Endothelial cell of umbilical vein (primary cell): ENCODE measurements at places on chromosomes 6 and 20. TPM values are rescaled to one million over a fixed set of nuclear protein-coding genes. Genes with fewer than 3 reads are reported as not detected.

Gene OXT
- not detected in 2 replicates for total RNA-seq

DNA sequence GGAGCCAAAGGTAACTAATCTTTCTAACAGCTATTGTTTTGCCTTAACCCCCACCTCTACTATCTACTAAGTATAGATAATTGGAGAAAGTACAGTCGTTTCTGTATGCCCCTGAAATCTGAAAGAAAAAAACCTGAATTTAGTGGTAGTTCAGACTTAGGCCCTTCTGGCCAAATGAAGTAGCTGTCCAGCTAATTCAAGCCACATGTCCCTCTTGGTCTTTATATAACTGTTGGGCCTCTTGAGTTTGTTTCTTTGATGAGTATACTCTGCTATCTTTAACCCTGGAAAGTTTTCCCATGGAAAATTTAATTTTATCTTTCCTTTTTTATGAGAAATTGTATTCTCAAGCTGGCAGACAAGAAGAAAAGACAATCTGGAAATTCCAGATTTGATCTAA lies 73.0 kb upstream of the FAM8A1 start:
- H3K4me1 ChIP-seq: no peaks in the 10 kb centered on the region
- no peak overlapping the region for H3K4me3 ChIP-seq
- H3K27ac ChIP-seq: no peak overlapping the region
- DNase-seq: no peak

DNA sequence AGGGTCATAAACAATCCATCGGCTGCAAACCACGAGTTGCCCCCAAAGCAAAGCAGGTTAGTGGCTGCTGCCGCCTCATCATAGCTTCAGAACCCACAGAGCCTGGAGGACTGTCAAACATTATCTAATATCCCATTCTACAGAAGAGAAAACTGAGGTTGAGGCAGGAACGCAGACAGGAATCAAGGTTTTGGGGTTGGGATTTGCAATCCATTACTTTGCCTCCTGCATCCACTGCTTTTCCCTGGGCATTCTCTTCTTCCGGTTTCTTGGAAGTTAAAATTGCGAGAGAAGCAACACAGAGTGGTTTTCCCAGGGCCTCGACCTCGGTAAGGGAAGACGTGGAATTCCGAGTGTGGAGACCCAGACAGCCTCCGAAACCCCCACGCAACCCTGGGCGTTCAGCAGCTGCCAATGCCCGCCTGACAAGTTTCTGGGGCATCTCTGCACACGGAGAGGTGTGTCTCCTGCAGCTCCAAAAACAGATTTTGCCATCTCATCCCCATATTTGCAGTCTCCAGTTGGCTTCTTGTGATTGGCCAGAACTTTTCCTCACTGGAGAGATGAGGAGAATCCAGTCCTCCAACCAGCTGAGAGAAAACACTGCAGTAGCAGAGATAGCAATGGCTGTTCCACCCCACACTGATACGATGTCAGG lies 45.5 kb upstream of the SNAP25 start:
- H3K4me1 ChIP-seq: peaks cover 7% of the 10 kb centered on the region
- H3K36me3 ChIP-seq: no peaks in the 10 kb centered on the region
- no peak for DNase-seq
- no peak overlapping the region for H3K4me3 ChIP-seq
- H3K27me3 ChIP-seq: peaks cover 13% of the 10 kb centered on the region
- H3K27ac ChIP-seq: no peak overlapping the region

Gene BTN1A1
- not detected in 2 replicates for total RNA-seq

Gene MYBL2
- 105 and 107 TPM in 2 replicates for total RNA-seq

Gene GPX5
- total RNA-seq: not detected in 2 replicates

GRCh38 chr6:22526736-22527135 lies 42.6 kb upstream of the HDGFL1 start:
- no peaks in the 10 kb centered on the region for H3K4me1 ChIP-seq
- H3K4me3 ChIP-seq: no peak overlapping the region
- H3K27ac ChIP-seq: no peak overlapping the region

Gene GLP1R
- not detected in 2 replicates for total RNA-seq

Gene SOX18
- total RNA-seq: 175 and 211 TPM in 2 replicates

- no peaks in the 10 kb centered on the region for H3K4me1 ChIP-seq
- DNase-seq: no peak
- H3K36me3 ChIP-seq: no peaks in the 10 kb centered on the region
- no peaks in the 10 kb centered on the region for H3K27me3 ChIP-seq
These were observed 7.3 kb downstream of the THEMIS start for GRCh38 chr6:127893541-127893940.

DNA sequence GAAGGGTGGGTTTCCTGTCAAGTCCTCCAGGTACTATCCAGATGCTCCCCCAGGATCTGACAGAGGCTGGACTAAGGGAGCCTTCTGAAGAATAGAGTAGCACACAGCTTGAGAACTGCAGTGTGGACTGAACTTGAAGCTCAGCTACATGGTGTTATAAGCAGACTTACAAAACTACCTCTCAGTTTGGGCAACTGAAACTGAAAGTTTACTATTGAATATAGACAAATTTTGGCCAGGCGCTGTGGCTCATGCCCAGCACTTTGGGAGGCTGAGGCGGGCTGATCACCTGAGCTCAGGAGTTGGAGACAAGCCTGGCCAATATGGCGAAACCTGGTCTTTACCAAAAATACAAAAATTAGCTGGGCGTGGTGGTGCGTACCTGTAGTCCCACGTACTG lies 348.5 kb downstream of the PLCB1 start:
- H3K27me3 ChIP-seq: no peaks in the 10 kb centered on the region
- no peaks in the 10 kb centered on the region for H3K4me1 ChIP-seq

Gene BPIFB4
- not detected in 2 replicates for total RNA-seq

- H3K4me1 ChIP-seq: peaks cover 6% of the 10 kb centered on the region
- no peak overlapping the region for H3K27ac ChIP-seq
- H3K27me3 ChIP-seq: no peaks in the 10 kb centered on the region
- H3K4me3 ChIP-seq: no peak overlapping the region
- peak; percentile 43 for DNase-seq
These were observed 412.7 kb downstream of the GRIK2 start for GRCh38 chr6:101806241-101806640.

Gene CRISP2
- total RNA-seq: not detected in 2 replicates

DNA sequence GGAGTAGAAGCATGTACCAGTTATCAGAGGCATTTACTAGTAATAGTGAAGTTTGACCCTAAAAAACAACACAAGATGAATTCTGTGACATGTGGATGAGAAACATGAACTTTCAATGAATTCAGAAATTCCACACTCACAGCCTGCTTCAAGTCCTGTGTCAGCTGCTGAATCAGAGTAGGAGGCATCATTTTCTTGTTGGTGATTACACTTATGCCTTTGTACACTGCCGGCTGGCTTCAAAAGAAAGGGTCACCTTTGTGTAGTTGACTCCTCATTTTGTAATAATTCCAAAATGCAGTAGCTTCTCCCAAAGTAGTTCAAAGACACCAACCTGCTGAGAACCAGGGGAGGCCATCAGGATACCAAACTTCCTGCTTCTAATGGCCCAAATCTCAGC lies 165.5 kb downstream of the BACH2 start:
- no peak overlapping the region for H3K27ac ChIP-seq
- no peaks in the 10 kb centered on the region for H3K4me1 ChIP-seq
- no peaks in the 10 kb centered on the region for H3K36me3 ChIP-seq
- no peak overlapping the region for H3K4me3 ChIP-seq

DNA sequence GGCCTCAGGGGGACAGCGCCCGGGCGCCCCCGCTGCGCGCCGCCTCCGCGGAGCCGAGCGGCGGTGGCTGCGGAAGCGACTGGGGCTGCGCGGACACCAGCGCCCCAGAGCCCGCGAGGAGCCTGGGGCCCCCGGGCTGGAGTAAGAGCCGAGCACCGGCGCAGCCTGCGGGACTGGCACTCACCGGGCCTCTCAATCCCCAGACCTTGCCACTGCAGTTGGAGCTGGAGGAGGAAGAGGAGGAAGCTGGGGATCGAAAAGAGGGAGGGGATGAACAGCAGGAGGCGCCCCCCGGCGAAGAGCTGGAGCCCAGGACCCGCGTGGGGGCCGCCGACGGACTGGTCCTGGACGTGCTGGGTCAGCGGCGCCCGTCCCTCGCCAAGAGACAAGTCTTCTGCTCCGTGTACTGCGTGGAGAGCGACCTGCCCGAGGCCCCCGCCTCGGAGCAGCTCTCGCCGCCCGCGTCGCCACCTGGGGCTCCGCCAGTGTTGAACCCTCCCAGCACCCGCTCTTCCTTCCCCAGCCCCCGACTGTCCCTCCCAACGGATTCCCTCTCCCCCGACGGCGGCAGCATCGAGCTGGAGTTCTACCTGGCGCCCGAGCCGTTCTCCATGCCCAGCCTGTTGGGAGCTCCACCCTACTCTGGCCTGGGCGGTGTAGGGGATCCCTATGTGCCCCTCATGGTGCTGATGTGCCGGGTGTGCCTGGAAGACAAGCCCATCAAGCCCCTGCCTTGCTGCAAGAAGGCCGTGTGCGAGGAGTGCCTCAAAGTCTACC lies 590 bp downstream of the RNF217 start:
- H3K27ac ChIP-seq: peak overlapping the region; percentile 69
- H3K27me3 ChIP-seq: no peaks in the 10 kb centered on the region

Gene HUS1B
- 1.2 and 1.8 TPM in 2 replicates for total RNA-seq

DNA sequence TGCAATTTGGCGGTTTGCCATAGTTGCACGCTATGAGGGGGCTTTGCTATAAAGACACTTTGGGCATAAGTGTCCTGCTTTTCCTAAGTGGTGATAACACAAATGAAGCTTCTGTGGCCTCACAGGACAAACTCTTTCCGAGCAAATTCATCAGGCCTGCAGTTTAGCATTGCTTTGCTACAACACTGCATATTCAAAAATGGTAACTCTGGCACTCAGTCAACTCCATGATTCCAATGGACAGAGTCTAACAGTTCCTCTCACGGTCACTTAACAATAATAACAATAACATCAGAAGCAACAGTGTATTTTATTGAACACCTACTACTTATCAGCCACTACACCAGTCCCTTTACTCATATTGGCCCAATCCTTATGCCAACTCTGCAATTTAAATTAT lies 222.5 kb downstream of the FRK start:
- no peak overlapping the region for H3K27ac ChIP-seq
- no peak for DNase-seq
- no peak overlapping the region for H3K4me3 ChIP-seq
- no peaks in the 10 kb centered on the region for H3K27me3 ChIP-seq
- H3K4me1 ChIP-seq: no peaks in the 10 kb centered on the region
- H3K36me3 ChIP-seq: no peaks in the 10 kb centered on the region

Gene POPDC3
- total RNA-seq: 1.7 and 3.1 TPM in 2 replicates

Gene MOXD1
- not detected in 2 replicates for total RNA-seq

DNA sequence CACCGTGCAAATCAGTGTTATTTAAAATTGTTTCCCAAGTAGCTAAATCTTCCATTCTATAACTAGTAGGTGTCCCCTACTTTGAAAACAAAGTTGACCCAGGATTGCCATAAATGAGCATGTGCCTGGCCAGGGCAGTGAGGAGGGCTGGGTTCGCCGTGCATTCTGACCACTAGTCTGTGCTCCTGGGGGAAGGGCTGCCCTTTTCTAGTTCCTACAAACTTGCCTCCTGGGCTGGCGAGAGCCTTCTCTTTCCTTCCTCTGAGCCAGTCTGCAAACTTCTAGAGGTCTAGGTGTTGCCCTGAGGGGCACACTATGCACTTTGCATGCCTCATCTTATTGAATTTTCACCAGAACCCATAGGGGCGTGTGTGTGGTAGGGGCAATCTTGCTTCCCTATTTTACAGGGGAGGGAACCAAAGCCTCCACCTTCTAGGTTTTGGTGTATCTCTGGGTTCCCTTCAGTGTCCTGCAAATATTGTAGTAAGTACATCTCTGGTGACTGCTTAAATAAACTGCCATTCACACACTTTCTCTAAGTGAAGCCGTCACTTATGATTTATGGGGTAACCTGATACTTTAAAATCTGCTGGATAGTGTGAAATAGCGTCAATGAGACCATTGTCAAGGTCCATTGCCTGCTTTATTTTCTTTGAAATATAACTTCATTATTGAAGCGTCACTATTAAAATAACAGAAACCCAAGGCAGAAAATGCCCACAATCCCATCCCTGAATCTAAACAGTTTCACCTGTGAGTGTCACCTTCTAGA lies 42.2 kb downstream of the CDH26 start:
- no peak overlapping the region for H3K4me3 ChIP-seq
- no peaks in the 10 kb centered on the region for H3K27me3 ChIP-seq
- H3K4me1 ChIP-seq: no peaks in the 10 kb centered on the region
- no peak for DNase-seq
- no peak overlapping the region for H3K27ac ChIP-seq

GRCh38 chr6:8749465-8749864 lies 314.1 kb upstream of the SLC35B3 start:
- H3K27me3 ChIP-seq: no peaks in the 10 kb centered on the region
- no peak overlapping the region for H3K4me3 ChIP-seq
- no peaks in the 10 kb centered on the region for H3K36me3 ChIP-seq
- H3K27ac ChIP-seq: no peak overlapping the region
- H3K4me1 ChIP-seq: no peaks in the 10 kb centered on the region

DNA sequence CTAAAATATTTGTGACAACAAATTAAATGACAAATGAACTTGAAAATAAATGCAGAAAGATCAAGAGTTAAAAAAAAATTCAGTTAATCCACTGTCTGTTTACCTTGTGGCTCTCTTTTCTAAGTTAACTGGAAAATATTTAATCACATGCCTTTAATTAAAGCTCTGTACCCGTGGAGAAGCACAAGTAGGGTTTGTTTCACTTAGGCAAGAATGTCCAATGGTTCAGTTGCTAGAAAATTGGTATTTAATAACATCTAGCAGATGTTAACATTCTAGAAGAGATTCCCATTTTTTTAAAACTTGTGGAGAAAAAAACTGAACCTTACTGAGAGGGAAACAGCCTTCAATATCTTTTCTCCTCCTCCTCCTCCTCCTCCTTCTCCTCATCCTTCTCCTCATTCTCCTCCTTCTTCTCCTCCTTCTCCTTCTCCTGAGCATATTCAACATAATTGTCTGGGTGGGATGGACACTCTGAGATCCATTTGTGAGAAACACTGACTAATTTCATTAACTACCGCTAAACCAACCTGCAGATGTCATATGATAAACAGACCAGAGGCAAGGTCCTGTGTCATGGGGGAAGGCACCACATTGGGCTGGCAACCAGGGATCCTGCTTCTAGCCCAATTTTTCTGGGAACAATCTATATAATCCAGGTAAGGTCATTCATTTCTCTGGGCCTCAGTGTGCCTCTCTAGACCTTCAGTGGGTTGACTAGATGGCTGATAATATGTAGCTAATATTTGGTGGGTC lies 44.1 kb upstream of the AKIRIN2 start:
- no peak for DNase-seq
- H3K27ac ChIP-seq: no peak overlapping the region
- no peaks in the 10 kb centered on the region for H3K4me1 ChIP-seq
- no peaks in the 10 kb centered on the region for H3K36me3 ChIP-seq
- no peak overlapping the region for H3K4me3 ChIP-seq
- no peaks in the 10 kb centered on the region for H3K27me3 ChIP-seq

DNA sequence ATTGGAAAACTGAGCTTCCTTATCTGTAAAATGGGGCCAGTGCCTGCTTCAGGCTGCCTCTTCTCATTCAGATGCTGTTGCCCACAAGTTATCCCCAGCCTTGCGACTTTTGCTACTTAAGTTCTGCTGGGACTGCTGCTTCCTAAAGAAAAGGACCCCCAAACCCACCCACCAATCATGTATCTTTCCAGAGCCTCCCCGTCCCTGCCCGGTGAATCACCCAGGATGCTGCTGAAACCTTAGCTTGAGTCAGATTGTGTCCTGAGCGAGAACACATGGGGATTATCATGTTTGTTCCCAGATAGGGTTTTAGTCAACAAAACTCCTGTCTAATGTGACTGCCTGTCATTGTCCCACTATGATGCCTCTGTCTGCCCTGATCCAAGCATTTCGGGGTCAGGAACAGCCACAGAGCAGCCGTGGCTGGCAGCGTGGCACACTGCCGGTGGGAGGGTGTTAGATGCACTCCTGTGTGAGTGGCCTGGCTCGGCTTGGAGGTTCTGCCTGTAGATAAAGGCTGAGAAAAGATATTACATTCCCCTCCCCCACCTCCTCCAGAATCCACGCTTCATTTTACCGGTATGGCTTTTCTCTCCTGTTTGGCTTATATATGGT lies 79.9 kb downstream of the TOX2 start:
- no peaks in the 10 kb centered on the region for H3K27me3 ChIP-seq
- no peaks in the 10 kb centered on the region for H3K4me1 ChIP-seq
- no peak for DNase-seq
- no peak overlapping the region for H3K4me3 ChIP-seq
